ENCODE measurements at places on chromosomes 12 and 14. TPM values are rescaled to one million over a fixed set of nuclear protein-coding genes. Genes with fewer than 3 reads are reported as not detected.

The CYP46A1 gene
- 5.5 TPM for total RNA-seq

The RAB3IP gene
- 30.3 TPM for total RNA-seq

The GPD1 gene
- total RNA-seq = 5.1 TPM

The PYGL gene
- 11.1 TPM for total RNA-seq

The LRRC9 gene
- 0.24 TPM for total RNA-seq

The AGAP2 gene
- total RNA-seq = 6.1 TPM

The MORN3 gene
- 0.08 TPM for total RNA-seq

The AMDHD1 gene
- total RNA-seq = 0.38 TPM

The EML1 gene
- total RNA-seq = 29.9 TPM

The NGB gene
- total RNA-seq = not detected
